Esophagus mucosa (tissue), 1 donor: ENCODE measurements at places on chromosomes 7 and 10. TPM values are rescaled to one million over a fixed set of nuclear protein-coding genes. Genes with fewer than 3 reads are reported as not detected.

Gene MRLN
- total RNA-seq: not detected

- no peak for ATAC-seq
Observed at GRCh38 chr7:47419471-47419870, 162.4 kb downstream of the TNS3 start.

GRCh38 chr7:138237995-138238394 is 161.7 kb downstream of the AKR1D1 start:
- ATAC-seq: no peak

GRCh38 chr7:50641442-50642405 is 76.5 kb upstream of the DDC start:
- ATAC-seq: no peak

Gene CYP3A4
- total RNA-seq: 0.24 TPM

- no peak for ATAC-seq
Observed at GRCh38 chr7:121440857-121441503, 44.9 kb upstream of the FAM3C start.

Gene PRKG1
- total RNA-seq: 0.80 TPM

DNA sequence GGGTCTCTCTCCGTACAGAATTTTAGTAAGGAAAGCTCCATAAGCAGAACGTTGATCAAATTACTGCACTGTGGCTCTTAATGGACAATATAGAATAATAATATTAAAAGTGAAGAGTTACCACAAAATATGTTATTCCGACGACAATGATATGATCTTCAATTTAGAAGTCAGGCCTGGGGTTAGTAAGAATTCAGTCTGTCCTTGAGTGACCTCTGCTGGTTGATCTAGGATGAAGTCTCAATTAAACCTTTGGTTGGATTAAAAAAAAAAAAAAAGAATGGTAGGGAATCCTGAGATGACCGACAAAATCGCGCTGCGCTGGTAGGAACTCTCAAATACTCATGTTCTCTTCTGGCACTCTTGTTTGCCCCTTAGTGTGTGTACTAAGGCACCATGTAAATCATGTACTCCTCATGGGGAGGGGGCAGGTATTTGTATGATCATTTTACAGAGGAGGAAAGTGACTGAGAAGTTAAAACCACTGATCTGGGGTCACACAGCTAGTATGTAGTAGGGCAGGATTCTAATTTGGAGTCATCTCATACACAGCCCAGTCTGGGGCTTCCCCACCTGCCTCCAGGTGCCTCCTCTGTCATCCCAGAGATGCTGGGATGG is 161.3 kb upstream of the NPVF start:
- ATAC-seq: peak; percentile 29

- ATAC-seq: no peak
Observed at GRCh38 chr10:118017850-118018249, 28.9 kb downstream of the RAB11FIP2 start.

DNA sequence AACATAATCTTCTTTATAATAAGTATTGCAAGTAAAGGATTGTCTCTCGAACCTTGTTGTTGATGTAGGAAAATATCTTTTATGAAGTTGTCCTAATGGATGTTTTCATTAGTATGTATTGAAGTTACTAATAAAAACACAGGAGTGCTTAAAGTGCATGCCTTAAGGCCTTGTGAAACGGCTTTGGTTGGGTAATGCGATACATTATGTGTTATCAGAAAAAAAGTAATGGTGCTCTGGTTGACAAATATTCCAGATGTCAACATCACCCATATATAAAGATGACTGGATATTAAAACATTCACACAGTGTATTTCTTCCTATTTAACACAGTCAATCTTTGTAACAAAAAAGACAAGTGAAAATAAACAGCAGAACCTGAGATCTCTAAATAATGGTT is 310.7 kb downstream of the PRKG1 start:
- no peak for ATAC-seq

- ATAC-seq: no peak
Observed at GRCh38 chr10:110312206-110312605, 7.5 kb upstream of the SMNDC1 start.

- no peak for ATAC-seq
Observed at GRCh38 chr10:113915540-113915939, 61.1 kb downstream of the NHLRC2 start.

- no peak for ATAC-seq
Observed at GRCh38 chr10:28906934-28907333, 229.6 kb downstream of the BAMBI start.

DNA sequence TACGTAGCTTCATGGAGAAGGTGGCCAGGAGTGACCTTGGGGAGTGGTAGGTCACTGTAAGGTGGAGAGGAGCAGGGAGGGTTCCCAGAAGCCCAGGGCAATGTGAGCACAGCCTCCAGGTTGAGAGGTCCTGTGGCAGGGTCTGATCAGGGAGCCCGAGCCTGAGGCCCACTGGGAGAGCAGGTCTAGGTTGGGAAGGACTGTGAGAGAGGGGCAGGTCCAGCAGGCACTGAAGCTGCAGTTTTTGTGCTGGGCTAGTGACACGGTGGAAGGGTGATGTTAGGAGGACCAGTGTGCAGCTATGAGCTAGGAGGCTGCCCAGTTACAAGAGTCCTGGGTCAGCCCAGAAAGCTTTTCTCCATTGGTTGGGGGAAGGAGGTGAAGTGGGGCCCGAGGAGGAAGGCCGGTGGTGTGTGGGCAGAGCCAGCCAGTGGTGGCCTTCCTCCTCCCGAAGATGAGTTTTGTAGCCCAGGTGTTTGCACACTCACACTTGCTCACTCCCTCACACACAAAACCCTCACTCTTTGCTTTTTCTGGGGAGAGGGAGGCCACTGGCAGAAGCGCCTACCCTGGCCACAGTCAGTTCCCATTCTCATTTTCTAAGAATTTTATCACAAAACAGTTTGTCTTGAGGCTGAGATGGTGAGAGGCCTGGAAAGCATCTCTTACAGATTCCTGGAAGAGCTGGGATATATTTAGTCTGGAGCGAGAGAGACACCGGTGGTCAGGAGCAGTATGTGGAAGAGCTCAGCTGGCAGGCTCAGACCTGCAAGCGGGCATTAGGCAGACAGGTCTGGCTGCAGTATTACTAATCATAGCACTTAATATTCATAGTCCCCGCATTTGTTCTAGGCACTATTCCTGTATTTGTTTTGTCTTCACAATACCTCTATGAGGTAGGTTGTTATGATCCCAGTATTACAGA is 57.1 kb downstream of the ZNF467 start:
- ATAC-seq: peak; percentile 78

DNA sequence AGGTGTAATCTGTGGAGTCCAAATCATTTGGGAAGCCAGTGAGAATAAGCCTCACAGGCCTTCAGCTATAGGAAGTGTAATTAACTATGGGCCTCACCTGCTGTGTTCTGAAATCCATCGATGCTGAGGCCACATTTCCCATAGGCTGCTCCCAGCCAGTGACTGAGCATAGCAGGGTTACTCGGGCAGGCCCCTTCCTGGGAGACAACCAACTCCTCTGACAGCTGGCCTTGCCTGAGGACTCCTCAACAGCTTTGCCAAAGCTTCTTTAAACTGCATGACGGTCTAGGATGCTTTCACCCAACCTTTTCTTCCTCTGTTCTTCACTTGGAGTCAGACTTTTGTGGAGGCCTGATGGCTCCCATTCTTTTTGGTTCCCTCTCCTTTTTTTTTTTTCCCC is 63.8 kb upstream of the SMNDC1 start:
- no peak for ATAC-seq

- no peak for ATAC-seq
Observed at GRCh38 chr7:127239814-127240213, 12.9 kb downstream of the GRM8 start.

GRCh38 chr10:24518981-24519597 is 204.6 kb downstream of the ARHGAP21 start:
- ATAC-seq: peak; percentile 53

Gene C10orf95
- 1.6 TPM for total RNA-seq

GRCh38 chr10:3331187-3331586 is 158.6 kb upstream of the PITRM1 start:
- ATAC-seq: peak; percentile 12

DNA sequence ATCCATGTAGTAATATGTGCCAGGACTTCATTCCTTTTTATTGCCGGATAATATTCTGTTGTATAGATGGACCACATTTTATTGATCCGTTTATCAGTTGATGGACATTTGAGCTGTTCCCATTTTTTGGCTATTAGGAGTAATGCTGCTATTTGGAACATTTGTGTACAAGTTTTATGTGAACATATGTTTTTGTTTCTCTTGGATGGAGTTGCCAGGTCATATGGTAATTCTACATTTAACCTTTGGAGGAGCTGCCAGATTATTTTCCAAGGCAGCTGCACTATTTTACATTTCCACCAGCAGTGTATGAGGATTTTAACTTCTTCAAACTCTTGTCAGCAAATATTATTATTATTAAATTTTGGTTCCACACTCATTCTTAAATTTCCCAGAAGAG is 59.2 kb downstream of the C10orf90 start:
- no peak for ATAC-seq

Gene NOC3L
- total RNA-seq: 11.8 TPM

Gene CUEDC2
- 23.7 TPM for total RNA-seq

- ATAC-seq: no peak
Observed at GRCh38 chr7:598899-599298, 79.3 kb upstream of the PDGFA start.

GRCh38 chr7:155223503-155223902 is 74.2 kb upstream of the INSIG1 start:
- no peak for ATAC-seq
